ENCODE measurements at places on chromosomes 6 and 20.

DNA sequence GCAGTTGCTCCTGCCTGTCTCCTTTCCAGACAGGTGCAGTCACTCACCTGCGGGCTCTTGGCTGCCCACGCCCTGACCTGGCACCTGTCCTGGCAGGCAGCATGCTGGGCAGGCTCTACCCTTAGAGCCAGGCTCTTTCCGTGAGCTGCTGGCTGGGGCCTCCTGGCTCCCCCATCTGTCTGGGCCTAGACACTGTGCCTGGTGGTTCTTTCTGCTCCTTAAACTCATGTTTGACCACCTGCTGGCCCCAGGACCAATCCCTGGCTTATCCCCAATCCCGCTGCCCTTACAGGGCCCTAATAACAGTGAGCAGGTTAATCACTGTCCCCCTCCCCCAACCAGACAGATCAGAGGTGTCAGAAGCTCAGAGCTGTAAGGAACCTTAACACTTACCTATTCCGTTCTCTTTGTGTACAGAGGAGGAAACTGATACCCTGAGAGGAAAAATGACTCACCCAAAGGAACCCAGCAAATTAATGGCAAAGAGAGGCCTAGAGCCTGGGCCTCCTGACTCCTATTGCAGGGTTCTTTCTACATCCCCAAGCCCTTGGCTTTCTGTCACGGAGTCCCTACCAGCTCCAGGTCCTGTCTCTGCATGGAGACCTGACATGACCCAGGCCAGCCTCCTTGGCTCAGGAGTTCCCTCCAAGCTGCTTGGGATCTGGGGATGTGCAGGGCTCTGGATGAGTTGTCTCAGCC, 54.7 kb downstream of the RAB44 start:
- DNase-seq: no peak

GRCh38 chr20:46000262-46000996, 8.3 kb upstream of the MMP9 start:
- no peak for DNase-seq

DNA sequence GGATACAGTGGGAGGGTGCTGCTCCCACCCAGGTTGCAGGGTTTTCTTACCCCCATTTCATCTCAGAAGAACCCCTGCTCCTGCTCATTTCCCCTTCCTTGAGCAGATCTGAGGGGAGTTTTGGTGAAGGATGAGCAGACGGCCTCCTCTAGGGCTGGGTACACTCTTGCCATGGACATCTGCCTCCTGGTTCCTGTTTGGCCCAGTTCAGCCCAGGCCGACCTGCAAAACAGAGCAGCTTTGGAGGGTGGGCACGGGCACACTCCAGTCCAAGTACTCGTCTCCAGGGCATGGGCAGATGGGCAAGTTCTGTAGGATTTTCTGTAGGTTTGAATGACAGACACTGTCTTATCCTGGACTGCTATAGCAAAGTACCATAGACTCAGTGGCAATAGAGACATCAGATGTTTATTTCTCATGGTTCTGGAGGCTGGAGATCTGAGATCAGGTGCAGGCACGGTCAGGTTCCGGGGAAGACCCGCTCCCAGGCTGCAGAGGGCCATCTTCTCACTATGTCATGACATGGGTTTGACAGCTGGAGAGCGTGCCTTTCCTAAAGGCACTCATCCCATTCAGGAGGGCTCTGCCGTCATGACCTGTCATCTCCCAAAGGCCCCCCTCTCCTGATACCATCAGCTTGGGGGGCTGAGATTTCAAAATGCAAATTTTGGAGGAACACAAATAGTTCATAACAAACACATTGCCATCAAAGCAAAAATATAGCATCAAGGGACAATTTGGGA, 6.2 kb downstream of the NPBWR2 start:
- DNase-seq: no peak

GRCh38 chr6:140401761-140402160, 1027.3 kb upstream of the CITED2 start:
- DNase-seq: no peak

- no peak for DNase-seq
Observed at GRCh38 chr6:116883005-116883404, 6.0 kb downstream of the RFX6 start.

GRCh38 chr6:123380257-123380656, 256.5 kb downstream of the TRDN start:
- DNase-seq: no peak
